ENCODE measurements at places on chromosomes 7 and 10. TPM values are rescaled to one million over a fixed set of nuclear protein-coding genes. Genes with fewer than 3 reads are reported as not detected.

DNA sequence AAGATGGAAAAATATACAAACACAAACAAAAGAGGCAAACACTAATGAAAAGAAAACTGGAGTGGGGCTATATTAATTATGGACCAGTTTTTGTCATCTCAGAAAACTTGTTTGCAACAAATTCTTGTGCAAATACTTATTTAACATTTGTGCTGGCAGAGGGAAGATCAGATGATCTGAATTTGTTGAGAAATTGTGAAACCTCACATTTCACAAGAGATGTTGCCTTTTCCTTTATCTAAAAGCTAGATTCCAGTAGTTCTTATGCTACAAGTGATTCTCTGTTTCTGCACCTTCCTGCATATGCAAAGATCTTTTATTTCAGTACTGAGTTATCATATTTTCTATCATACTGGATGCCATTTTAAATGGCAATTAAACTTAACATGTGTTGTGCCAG lies 320.7 kb downstream of the SUGCT start:
- no peaks in the 10 kb centered on the region for H3K36me3 ChIP-seq
- DNase-seq = no peak
- H3K27me3 ChIP-seq = no peaks in the 10 kb centered on the region
- H3K27ac ChIP-seq = no peak overlapping the region
- no peaks in the 10 kb centered on the region for H3K4me1 ChIP-seq
- H3K4me3 ChIP-seq = no peak overlapping the region

Gene ADAP1
- 40.9 TPM for total RNA-seq

Gene ZNF777
- 11.7 TPM for total RNA-seq

- no peaks in the 10 kb centered on the region for H3K36me3 ChIP-seq
- H3K4me1 ChIP-seq = peaks cover 52% of the 10 kb centered on the region
- H3K27me3 ChIP-seq = no peaks in the 10 kb centered on the region
- H3K4me3 ChIP-seq = peak overlapping the region; percentile 64
- H3K27ac ChIP-seq = peak overlapping the region; percentile 79
Observed at GRCh38 chr7:33040803-33041516, 21.6 kb downstream of the NT5C3A start.

DNA sequence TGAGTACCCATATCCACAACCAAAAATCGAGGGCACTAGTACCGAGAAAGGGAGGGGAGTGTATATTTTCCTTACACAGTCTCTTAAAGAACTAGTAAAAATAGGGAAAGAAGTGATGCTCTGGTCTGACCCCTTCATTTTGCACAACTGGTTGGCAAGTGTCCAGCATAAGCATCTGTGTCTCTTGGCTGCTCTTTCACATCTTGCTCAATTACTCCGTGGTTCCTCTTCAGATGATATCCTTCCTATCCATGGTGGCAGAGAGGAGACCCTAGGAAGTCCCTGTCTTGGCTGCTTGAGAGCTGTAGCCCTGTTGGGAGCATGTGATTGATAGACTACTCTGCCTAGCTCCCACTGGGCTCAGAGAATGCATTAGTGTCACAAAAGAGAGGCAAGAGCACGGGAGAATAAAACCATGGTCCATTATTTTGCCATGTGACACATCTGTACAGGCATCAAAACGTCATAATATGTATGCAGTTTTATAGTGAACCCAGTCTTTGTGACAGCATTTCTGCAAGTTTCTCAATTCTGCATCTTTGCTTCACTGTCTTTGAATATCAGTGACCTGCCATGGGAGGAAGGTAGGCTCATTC lies 111.8 kb upstream of the ANKRD1 start:
- H3K36me3 ChIP-seq = peaks cover 3% of the 10 kb centered on the region
- DNase-seq = no peak
- peaks cover 18% of the 10 kb centered on the region for H3K4me1 ChIP-seq
- no peak overlapping the region for H3K27ac ChIP-seq
- H3K4me3 ChIP-seq = no peak overlapping the region

- no peaks in the 10 kb centered on the region for H3K27me3 ChIP-seq
- peaks cover 23% of the 10 kb centered on the region for H3K4me1 ChIP-seq
- H3K36me3 ChIP-seq = peaks cover 17% of the 10 kb centered on the region
- no peak overlapping the region for H3K4me3 ChIP-seq
- H3K27ac ChIP-seq = no peak overlapping the region
Observed at GRCh38 chr10:50407076-50407801, 155.9 kb upstream of the ASAH2 start.

Gene GATA3
- total RNA-seq = 24.4 TPM

- no peaks in the 10 kb centered on the region for H3K27me3 ChIP-seq
- peaks cover 18% of the 10 kb centered on the region for H3K4me1 ChIP-seq
- H3K4me3 ChIP-seq = peak overlapping the region; percentile 99
- no peak for DNase-seq
Observed at GRCh38 chr10:43408331-43408709, 666 bp downstream of the HNRNPF start.

GRCh38 chr7:117048114-117048866 lies 95.0 kb downstream of the ST7 start:
- peaks cover 32% of the 10 kb centered on the region for H3K4me1 ChIP-seq
- H3K4me3 ChIP-seq = peak overlapping the region; percentile 11
- peak overlapping the region; percentile 63 for H3K27ac ChIP-seq
- H3K36me3 ChIP-seq = no peaks in the 10 kb centered on the region
